ENCODE measurements at places on chromosomes 12 and 14.

DNA sequence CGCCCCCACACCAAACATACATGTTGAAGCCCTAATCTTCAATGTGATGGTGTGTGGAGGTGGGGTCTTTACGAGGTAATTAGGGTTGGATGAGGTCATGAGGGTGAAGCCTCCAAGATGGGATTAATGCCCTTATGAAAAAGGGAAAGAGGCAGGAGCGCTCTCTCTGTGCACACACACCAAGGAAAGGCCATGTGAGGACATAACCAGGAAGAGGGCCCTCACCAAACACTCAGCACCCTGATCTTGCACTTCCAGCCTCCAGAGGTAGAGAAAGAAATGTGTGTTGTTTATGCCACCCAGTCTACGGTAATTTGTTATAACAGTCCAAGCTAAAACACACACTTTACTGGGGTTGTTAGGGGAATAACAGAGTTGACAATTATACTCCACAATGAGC lies 14.6 kb upstream of the PITPNM2 start:
- DNase-seq = peak; percentile 10

DNA sequence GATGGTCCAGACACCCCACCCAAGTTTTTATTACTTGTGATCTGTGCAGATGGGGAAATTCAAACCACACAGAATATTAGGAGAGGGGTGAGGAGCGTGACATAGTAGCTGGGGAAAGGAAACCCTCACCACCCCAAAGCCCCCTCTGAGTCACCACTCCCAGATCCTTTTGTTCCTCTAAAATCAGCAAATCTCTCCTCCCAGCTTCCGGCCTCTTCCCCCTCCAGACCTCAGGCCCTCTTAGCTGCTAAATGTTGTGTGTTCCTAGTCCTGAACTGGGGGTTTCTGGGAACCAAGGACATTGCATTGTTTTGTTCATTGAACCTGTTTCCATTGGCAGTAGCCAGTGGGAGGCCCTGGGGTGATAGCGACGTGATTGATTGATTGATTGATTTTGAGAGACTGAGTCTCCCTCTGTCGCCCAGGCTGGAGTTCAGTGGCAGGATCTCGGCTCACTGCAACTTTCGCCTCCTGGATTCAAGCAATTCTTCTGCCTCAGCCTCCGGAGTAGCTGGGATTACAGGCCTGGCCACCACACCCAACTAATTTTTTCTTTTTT lies 5.9 kb upstream of the ORAI1 start:
- DNase-seq = no peak

DNA sequence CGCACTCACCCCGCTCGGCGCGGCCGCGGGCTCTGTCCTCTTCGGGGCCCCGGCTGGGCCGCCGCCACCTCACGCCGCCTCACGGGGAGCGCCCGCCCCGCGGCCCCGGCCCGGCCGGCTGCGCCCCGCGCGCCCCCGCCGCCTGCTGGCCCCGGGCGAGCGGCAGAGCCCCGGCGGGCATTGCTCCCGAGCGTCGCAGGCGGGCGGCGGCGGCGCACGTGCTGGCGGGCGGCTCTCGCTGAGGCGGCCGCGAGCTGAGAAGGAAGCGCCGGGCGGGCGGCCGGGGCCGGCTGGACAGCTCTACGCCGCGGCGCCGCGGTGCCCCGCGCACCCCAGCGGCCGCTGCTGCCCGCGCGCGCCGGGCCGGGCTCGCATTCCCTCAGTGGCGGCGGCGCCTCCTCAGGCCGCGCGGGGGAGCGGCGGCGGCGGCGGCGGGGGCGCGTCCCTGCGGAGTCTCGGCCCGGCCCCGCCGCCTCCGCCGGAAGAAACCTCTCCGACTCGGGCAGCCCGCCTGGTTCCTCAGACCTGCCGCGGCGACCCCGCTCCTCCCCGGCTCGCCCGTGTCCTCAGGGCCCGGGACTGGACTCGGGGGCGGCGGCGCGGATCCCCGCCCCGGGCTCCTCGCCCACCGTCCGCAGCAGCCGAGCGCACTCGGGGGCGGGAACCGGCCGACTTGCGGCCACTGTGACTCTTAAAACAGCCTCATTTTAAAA lies at the start of gene PITPNM2:
Gene PITPNM2, minus strand, starts transcription at position 347 of the 713 bp plus-strand sequence. CDS start 116,500 bp downstream, outside the sequence.
- peak; percentile 63 for DNase-seq

DNA sequence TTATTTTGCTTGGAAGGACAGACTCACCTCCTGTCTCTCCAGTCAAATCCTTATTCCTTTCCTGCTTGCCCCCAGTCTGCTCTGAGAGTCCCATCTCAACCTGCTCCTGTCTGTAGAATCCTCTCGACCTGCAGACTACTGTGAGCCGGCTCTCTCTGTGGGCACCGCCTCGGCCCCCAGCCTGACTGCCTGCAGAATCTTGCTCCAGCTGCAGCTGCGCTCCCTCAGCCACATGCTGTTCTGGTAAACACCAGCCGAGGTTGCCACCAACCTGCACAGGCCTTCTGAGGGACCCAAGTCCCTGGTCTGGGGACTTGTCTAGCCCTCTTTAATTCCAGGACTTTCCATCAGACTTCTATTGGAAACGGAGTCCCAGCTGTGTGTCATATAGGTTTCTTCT lies 44.8 kb upstream of the PRMT8 start:
- no peak for DNase-seq

- no peak for DNase-seq
Observed at GRCh38 chr14:69315301-69315700, 55.3 kb downstream of the GALNT16 start.

GRCh38 chr12:101018540-101018939 lies 191.5 kb downstream of the SLC5A8 start:
- no peak for DNase-seq

DNA sequence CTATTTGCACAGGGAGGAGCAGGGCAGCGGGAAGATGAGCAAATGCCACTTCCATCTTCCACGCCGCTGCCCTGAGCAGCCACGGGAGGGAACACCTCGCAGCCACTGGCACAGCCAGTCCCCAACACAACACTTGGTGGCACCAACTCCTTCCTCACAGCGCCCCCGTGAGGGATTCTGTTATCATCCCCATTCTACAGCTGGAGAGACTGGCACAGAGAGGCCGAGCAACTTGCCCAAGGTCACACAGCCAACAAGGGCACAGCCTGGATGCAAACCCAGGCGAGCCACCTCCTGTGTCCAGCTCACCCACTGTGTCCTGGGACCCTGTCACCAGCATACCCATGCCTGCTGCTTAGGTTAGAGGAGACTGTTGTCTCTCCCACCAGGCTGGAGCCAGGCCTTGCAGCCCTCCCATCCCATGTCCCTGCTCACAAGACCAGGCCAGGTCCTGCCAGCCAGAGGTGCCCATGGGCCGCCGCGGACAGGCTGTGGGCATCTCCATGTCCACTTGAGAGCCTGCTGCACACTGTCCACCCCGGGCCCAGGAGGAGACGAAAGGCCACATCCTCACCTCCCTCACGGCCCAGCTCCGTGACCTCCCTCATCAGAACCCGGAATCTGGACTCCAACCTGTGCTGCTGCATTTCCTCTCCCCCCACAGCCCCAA lies 57.0 kb downstream of the NCOR2 start:
- peak; percentile 37 for DNase-seq

DNA sequence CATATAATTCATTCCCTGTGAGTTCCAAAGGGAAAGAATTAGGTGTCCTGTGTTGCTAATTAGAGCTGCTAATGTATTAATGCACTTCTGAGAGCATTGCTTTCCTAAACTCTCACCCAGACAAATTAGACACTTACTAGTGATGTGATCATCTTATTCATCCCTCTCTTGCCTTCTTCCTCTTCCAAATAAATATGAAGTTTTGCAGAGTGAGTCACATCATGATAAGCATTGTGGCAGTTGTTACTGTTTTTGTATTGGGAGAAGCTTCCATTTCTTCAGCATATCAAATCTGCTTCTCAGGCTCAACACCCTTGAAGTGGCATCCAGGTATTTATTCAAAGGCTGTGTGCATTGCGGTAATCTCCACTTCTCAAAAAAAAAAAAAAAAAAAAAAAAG lies 37.3 kb upstream of the E2F7 start:
- DNase-seq = no peak

- peak; percentile 19 for DNase-seq
Observed at GRCh38 chr14:93788543-93789227, 400 bp upstream of the PRIMA1 start.

- DNase-seq = peak; percentile 22
Observed at GRCh38 chr12:125402874-125403789, 337.9 kb downstream of the AACS start.

DNA sequence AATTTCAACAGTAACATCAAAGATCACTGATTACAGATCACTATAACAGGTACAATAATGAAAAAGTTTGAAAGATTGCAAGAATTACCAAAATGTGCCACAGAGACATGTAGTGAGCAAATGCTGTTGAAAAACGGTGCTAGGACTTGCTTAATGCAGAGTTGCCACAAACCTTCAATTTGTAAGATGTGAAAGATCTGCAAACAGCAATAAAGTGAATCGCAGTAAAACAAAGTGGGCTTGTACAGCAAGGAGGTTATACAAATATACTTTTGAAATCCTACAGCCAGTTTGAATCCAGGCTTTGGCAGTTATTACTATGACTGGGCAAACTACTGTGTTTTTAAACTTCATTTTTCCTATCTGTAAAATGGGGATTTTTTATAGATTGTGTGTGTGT lies 1.0 kb upstream of the PLEKHA5 start:
- no peak for DNase-seq

DNA sequence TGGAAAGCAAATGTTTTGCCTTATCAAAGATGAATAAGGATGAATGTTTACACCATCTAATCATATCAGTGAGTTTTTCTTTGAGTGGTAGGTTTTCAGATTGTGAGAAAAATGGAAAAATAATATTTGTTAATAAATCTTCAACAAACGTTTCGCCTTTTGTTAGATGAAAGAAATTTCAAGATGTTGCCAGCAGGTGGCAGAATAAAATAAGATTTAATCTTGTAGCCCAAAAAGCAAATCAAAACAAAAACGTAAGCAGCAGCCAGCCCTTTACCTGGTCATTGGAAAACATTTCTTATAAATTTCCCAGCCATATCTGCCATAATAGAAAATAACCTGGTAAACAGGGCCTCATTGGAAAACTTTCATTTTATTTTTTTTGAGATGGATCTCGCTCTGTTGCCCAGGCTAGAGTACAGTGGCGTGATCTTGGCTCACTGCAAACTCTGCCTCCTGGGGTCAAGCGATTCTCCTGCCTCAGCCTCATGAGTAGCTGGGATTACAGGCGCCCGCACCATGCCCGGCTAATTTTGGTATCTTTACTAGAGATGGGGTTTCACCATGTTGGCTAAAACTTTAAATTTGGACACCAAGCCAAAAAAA lies 15.4 kb upstream of the TMEM120B start:
- DNase-seq = no peak

GRCh38 chr14:64196814-64197411 lies 97.3 kb downstream of the ESR2 start:
- DNase-seq = no peak

DNA sequence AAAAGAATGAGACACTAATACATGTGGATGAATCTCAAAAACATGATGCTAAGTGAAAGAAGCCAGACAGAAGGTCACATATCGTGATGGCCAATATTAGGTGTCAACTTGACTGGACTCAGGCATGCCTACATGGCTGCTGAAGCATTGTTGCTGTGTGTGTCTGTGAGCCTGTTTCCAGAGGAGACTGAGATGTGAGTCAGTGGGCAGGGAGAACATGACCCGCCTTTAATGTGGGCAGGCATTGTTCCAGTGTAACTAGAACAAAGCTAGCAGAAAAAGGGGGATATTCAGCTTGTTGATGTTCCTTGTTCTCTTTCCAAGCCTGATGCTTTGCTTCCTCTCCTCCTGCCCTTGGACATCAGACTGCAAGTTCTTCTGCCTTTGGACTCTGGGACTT lies 47.6 kb downstream of the DCAF5 start:
- DNase-seq = no peak

- DNase-seq = no peak
Observed at GRCh38 chr14:89927186-89927865, 27.2 kb downstream of the EFCAB11 start.
